ENCODE measurements at places on chromosomes 3 and 15. TPM values are rescaled to one million over a fixed set of nuclear protein-coding genes. Genes with fewer than 3 reads are reported as not detected.

The ARGFX gene
- not detected for polyA plus RNA-seq

The SLC35G2 gene
- polyA plus RNA-seq = 4.7 TPM

The LRRN1 gene
- 23.4 TPM for polyA plus RNA-seq

The IL12A gene
- 2.0 TPM for polyA plus RNA-seq

The COLQ gene
- 7.4 TPM for polyA plus RNA-seq

The SKIL gene
- 54.2 TPM for polyA plus RNA-seq

The SLC6A20 gene
- polyA plus RNA-seq = 0.60 TPM

The LRRK1 gene
- polyA plus RNA-seq = 2.0 TPM

The SKOR1 gene
- 0.79 TPM for polyA plus RNA-seq

The TMEM207 gene
- polyA plus RNA-seq = 0.08 TPM

The MEGF11 gene
- 11.4 TPM for polyA plus RNA-seq

The TRIP4 gene
- polyA plus RNA-seq = 41.8 TPM

The ISL2 gene
- polyA plus RNA-seq = 0.19 TPM

The MST1R gene
- polyA plus RNA-seq = 9.1 TPM

GRCh38 chr3:111035902-111036301 is 35.7 kb upstream of the NECTIN3 start:
- no peak for DNase-seq

- DNase-seq = no peak
Measured at GRCh38 chr3:9308298-9308990, 54.4 kb upstream of the THUMPD3 start.

- DNase-seq = peak; percentile 40
Measured at GRCh38 chr3:125647318-125648014, 52.2 kb upstream of the OSBPL11 start.

DNA sequence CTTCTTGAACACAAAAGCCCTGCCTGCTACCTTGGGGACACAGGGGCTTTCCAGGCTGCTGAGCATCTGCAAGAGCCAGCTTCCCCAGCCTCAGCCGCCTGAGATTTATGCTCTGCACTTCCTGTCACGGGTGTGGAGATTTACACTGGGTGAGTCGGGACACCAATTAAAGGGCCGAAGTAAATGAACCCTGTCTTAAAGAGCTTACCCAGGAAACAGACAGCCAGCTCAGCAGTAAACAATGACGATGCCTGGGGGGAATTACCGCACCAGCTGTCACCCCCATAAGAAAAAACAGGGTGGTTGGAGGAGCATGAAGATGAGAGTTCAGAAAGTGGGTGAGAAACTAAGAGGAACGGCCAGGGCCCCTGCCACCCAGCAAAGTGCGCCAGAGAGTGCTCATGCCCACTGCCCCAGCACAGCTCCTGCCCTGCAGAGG is 37.5 kb upstream of the IQSEC1 start:
- no peak for DNase-seq

GRCh38 chr3:43034200-43034599 is 55.1 kb downstream of the GASK1A start:
- no peak for DNase-seq

DNA sequence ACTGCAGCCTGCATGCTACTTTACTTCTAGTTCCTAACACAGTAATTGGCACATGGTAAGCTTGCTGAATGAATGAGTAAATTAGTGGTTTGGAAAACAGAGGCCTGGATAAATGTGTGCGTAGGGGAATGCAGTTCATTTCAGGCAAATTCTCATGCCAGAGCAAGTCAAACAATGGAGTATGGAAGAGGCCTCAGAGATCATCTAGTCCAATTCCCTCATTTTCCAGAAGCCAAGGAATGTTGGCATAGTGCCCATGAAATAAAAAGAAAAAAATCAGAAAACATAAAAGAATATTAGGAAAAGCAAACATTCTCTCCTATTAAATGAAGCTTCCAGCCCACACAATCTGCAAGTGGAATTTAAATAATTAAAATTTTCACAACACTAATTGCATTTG is 92.4 kb downstream of the MB21D2 start:
- DNase-seq = no peak

GRCh38 chr3:58058361-58059263 is 50.4 kb downstream of the FLNB start:
- DNase-seq = no peak

- DNase-seq = no peak
Measured at GRCh38 chr3:150681057-150681456, 22.7 kb downstream of the ERICH6 start.

- DNase-seq = no peak
Measured at GRCh38 chr3:113051787-113052186, 61.0 kb downstream of the GTPBP8 start.

GRCh38 chr15:92076541-92076940 is 223.0 kb downstream of the SLCO3A1 start:
- no peak for DNase-seq

DNA sequence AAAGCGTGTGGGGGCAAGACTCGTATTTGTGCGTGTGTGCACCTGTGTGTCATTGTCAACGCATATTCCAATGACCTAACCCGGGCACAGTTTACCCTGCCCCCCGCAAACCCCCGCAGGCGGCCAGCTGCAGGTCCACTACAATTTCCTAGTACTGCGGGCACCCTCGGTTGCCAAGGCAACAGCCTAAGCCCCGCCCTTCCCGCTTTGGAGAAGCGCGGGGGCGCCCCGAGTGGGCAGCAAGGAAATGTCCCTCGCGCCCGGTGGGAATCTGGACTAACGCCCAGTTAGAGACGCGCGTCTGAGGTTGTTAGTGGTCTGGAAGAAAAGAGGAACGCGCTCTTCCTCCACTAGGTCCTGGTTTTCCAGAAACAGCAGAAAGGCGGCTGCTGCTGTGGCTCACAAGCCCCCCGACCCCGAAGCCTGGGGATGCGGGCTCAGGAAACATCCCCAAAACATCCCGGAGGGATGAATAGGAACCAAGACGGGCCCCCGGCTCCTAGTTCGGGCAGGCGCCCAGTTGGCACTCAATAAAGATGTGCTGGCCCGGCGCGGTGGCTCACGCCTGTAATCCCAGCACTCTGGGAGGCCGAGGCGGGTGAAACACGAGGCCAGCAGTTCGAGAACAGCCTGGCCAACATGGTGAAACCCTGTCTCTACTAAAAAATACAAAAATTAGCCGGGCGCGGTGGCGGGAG is 1.1 kb downstream of the ABHD14A start:
- peak; percentile 74 for DNase-seq

DNA sequence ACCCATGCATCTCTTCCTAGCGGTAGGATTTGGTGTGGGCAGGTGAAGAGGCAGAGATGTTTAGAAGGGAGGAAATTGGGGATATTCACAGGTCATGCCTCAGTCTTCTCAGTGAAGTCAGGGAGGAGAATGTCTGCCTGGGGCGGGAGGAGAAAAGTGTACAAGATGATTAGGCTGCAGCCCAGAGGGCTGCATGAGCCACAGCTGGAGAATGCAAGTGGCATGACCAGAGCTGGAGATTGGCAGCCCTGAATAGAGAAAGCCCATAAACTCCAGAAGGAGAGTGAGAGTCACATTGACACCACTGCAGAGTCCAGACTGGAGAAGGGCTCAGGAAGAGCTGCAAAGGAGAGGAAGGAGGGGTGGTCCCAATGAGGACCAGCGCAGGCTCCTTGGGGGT is 22.6 kb downstream of the PDHB start:
- DNase-seq = no peak

GRCh38 chr15:65930134-65930533 is 60.8 kb downstream of the RAB11A start:
- no peak for DNase-seq

DNA sequence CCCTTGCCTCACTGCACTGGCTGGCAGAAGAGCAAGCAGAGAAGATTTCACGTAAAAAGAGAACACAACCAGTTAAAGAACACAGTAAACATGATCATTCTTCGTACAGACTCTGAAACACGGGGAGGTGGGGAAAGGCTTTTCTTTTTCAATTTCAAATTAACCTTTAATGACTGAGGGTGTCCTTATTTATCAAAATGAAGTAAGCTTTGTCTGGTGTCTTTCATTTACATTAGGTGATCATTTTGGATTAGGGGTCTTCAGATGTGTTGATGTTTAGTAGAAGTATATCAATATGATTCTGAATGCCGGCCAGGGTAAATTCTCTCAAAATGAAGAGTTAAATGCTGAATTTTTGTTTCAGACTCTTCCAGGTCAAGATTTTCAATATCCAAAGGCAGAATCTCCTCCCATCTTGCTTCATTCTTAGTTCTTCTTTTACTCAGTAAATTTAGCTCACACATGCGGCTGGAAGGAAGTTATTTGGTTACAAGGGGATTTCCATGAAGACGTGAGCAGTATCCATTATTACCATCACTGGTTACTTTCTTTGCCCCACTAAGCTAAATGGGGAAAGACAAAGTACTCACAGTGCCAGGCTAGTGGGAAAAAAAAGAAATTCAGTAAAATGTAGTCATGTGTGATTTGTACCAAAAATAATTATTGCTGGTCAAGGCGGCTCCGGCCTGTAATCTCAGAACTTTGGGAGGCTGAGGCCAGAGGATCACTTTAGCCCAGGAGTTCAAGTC is 272.2 kb upstream of the NR2F2 start:
- no peak for DNase-seq

DNA sequence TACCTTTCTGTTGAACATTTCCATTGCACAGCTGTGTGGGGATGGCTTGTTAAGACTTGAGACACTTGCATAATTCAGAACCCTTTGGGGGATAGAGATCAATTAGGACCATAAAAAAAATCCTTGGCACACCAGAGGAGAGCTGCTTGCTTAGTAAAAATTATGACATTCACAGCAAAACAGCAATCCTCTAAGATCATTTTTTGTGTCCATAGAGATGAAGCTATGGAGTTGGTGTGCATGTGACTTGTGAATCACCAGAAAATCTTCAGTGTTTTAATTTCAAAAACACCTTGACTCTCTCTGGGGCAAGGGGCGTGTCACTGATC is 7.7 kb downstream of the COL8A1 start:
- no peak for DNase-seq

GRCh38 chr15:100944986-100945385 is 25.8 kb downstream of the LRRK1 start:
- DNase-seq = no peak

DNA sequence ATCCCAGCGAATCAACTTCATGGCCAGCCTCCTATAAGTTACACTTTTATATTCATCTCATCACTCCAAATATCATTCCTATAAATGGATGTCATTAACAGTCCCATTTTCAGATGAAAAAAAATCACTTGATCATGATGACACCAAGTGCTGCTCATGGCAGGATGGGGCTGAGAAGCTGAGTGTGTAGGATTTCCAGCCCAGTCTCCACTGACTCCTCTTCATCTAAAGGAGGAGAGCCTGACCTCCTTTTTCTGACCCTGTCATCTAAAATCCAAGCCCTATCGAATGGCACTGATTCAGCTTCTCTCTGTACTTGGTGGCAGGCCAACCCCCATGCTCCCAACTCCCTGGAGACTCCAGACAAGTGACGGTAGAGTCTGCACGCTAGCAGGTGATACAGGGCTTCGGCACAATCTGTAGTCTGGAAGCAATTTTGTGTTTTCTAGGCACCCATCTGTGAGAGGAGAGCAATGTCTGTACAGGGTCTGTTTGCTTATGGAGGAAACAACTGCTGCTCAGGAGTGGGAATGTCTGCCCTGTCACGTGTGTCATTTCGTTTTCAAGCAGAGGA is 103.2 kb downstream of the EPHB1 start:
- no peak for DNase-seq

DNA sequence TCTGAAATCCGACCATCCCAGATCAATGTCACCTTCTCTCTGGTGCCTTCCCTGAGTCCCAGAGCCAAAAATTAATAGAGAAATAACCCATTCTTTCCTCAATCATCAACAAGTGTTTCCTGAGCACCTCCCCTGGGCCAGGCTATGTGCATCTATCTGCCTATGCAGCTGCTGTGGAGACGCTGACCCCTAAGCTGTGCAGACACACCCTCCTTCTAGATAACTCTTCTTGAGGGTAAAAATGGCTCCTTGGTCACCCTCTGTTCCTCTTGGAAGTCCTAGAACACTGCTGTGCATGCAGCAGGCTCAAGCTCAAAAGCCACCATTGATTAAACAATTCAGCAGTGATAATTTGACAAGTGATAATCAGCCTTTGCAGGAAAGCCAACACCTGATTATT is 18.4 kb downstream of the CA12 start:
- no peak for DNase-seq

DNA sequence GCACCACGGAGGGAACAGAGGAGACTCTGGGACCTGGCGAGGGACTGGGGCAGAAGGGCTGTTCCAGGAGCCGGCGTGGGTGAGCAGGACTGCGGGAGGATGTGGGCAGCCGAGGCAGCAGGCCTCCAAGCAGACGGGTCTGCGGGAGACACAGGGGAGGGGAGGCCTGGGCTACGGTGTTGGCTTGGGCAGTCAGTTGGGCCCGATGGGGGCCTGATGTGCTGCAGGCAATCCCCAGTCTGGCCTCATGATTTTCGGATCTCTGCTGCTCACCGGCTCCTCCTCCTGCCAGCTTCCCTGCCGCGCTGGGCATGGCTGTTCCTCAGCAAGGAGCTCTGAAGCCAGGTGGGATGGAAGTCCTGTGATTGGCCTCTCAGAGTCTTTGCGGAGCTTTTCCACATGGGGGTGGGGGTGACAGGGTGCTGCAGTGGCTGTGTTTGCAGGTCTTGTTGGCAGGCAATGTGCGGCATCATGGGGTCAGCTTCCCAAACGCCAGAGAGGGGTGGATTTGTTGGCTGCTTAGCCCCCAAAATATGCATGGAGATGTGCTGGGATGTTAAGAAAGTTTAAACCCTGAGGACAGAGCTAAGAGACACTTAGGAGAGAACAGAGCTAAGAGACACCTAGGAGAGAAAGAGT is 19.3 kb downstream of the MINAR1 start:
- DNase-seq = no peak

GRCh38 chr3:47523310-47524073 is 10.0 kb upstream of the ELP6 start:
- DNase-seq = no peak

- no peak for DNase-seq
Measured at GRCh38 chr3:150097588-150097890, 126.8 kb upstream of the PFN2 start.

GRCh38 chr3:15646851-15647511 is 45.4 kb downstream of the BTD start:
- DNase-seq = no peak

- DNase-seq = no peak
Measured at GRCh38 chr3:123044981-123045763, 17.6 kb upstream of the SEMA5B start.

- DNase-seq = no peak
Measured at GRCh38 chr3:94004301-94004910, 24.0 kb downstream of the STX19 start.

- no peak for DNase-seq
Measured at GRCh38 chr3:171790898-171791691, 19.2 kb downstream of the PLD1 start.

- DNase-seq = no peak
Measured at GRCh38 chr3:135622656-135623055, 342.9 kb upstream of the PPP2R3A start.

Data from right lung (tissue), 10 donors.